ENCODE measurements at places on chromosomes 12 and 14.

DNA sequence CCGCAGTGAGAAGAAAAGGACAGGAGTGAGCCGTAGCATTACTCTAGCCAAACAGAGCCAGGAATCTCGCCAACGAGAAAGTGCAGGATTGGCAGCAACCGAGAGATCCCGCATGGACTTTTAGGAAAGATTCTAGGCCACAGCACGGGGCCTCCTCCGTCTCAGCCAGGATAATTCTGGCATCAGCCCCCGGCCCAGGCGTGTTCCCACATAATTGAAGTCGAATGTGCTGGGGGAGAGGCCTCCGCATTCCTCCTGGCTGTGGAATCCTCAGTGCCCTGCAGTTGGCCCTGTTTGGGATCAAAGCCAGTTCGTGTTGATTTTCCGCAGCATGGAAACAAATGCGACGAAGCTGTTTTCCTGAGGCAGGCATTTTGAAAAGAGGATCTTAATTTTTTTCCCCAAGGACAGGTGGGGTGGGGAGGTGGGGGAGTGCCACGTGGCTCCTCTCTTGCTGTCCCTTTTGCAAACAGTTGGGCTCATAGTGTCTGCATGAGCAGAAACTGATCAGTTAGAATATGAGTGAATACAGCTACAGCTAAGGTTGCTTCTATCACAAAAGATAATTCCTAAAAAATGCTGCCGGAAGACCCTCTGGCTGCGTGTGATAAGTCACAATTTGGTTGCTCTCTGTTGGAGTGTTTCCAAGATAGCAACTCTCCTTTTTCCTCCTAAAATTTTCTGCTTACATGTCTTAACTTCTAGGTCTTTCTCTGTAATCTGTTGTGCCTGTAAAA is 37.3 kb upstream of the ATXN2 start:
- DNase-seq = no peak

DNA sequence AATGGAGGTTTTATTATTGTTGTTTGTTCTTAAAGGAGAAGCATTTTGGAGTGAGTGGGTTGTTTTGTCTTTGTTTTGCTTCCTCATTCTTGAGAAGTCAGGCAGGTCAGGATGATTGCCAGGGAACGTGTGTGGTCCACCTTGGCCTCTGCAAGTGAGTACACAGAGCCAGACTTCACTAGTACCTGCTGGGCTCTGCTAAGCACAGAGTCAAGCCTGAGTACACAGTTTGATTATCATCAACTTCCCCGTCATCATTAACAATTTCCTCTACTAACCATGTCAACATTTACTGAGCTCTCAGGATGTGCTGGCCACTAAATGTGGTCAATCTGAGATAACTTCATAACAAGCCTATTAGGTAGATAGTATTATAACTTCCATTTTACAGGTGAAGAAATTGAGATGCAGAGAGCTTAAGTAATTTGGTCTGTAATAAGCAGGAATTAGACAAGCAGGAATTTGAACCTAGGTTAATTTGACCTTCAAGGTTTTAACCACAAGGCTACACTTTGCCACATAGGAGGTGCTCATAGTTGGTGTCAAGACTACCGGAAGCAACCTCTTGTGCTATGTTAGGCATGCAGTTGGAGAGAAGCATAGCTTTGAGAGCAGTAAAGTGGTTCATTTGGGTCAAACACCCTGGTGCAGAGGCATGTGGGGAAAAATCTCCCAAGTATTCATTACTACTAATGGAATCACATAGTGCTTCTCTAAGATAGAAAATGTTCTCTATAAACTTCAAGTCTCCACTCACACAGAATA is 178.3 kb downstream of the NUAK1 start:
- no peak for DNase-seq

DNA sequence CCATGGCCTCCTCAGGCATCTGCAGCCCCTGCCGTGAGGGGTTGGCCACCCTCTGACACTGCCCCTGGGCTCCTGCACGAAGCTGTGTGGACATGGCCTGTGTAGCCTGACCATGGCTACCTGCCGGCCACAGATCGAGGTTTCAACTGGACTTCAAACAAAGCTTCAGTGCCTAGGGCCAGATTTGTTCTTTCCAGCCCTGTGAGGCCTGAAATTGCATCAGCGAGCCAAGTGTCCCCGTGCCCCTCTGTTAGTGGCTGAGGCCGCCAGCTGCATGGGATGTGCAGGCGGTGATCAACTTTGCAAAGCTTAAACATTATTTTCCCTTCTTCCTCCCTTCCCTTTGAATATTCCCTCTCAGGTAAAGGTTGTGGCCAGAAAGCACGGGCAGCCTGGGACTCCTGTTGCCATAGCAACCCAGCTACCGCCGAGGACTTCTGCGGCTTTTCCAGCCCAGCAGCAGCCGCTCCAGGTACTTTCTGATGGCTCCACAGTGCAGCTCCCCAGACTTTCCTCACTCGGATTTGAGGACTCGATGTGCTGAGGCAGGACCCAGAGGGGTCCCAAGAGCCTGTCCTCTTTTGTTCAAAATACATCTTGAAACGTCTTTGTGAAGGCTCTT is 35.8 kb downstream of the DDX51 start:
- DNase-seq = no peak

DNA sequence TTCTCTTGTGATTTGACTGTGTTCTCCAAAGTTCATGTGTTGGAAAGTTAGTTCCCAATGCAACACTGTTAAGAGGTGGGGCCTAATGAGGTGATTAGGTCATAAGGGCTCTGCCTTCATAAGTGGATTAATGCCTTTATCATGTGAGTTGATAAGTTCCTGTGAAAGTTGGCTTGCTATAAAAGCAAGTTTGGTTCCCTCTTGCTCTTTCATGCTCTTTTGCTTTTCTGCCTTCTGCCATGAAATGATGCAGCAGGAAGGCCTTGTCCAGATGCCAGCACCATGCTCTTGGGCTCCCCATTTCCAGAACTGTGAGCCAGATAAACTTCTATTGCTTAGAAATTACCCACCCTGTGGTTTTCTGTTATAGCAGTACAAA is 41.9 kb downstream of the SLC16A7 start:
- DNase-seq = no peak

DNA sequence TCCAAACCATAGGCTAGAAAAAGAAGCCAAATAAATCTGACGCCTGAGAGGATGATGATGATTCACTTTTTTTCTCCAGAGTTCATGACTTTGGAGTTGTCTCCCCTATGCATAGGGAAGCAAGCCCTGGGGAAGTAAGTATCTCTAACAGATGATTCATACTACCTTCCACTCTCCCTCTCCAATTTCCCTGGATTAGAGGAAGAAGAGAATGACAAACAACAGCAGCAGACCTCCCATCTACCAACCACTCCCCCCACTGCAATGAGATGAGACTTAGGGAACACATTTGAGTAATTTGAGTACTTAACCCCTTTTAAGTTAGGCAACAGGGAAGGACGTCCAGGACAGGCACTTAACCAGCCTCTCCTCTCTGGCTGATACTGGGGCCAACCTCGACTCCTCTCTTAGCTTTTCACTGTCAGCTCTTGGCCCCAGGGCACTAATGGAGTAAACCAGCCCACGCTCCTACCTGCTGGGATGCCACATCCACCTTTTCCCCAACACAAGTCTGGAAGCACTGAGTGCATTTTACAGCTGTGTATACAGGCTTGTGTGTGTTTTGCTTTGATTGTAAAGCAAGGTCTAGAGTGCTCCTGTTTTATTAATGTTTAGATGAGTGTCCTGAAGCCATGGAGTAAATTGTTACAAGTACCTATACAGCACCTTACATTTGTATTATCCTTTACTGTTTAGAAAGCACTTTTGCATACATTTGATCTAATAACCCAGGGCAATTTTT is 180.7 kb downstream of the PHLDA1 start:
- no peak for DNase-seq

DNA sequence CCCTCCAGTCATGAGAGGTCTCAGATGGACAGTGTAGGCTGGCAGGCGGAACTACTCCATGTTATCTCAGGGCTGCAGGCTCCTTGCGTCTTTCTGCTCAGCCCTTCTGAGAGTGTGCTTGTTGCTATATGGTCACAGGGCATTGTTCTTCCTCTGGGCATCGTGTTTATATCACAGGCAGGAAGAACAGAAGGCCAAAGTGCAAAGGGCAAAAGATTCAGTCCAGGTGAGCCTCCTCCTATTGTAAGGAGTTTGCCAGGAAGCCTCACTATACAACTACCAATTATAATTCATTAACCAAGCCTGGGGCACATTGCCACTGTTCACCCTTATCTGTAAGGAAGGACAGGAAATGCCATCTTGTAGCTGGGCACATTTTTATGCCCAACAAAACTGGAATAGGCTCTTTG is 195.5 kb upstream of the KITLG start:
- no peak for DNase-seq

GRCh38 chr14:63893701-63894458 is 41.1 kb downstream of the SYNE2 start:
- no peak for DNase-seq

- no peak for DNase-seq
Measured at GRCh38 chr12:94144781-94145180, 3.6 kb upstream of the PLXNC1 start.

DNA sequence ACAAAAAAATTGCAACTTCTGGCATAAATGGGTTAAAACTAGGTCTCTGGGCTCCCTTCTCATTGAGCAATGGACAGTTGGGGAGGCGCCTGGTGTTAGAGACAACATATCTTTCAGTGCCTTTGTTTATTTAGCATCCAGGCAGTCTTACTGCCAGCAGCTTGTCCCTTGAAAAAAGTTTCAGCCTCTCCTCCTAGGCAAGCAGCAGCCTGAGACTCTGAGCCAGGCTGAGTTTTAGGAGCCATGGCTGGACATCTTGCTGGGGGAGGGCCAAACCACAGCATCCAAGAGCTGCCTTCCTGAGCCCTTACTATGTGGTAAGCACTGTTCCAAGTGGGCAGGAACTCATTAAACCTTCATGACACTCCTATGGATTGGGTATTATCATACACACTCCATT is 10.1 kb upstream of the JDP2 start:
- DNase-seq = no peak

GRCh38 chr12:132246997-132247717 is 82.2 kb downstream of the GALNT9 start:
- DNase-seq = no peak

Measured in SHP77 treated with DMSO at 0.1 percent for 48 hours (cell line).